ENCODE measurements at places on chromosomes 12 and 14. TPM values are rescaled to one million over a fixed set of nuclear protein-coding genes. Genes with fewer than 3 reads are reported as not detected.

- no peak for DNase-seq
Measured at GRCh38 chr12:17976202-17976601, 113.8 kb downstream of the RERGL start.

DNA sequence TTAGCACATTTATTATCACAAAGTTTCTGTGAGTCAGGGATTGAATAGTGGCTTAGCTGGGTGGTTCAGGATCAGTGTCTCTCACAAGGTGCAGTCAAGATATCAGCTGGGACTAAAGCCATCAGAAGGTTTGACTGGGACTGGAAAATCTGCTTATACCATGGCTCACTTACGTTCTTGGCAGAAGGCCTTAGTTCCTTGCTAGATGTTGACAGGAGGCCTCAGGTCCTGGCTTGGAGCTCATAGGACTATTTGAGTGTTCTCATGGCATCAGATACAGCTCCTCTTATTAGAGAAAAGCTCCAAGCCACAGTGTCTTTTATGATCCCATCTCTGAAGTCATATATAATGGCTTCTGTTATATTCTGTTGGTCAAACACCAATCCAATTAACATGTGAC is 127.3 kb downstream of the SLC6A15 start:
- DNase-seq, result no peak

DHRS7 gene
- 49.8 TPM for total RNA-seq

NR1H4 gene
- total RNA-seq, result not detected

RAB2B gene
- total RNA-seq, result 39.7 TPM

Data from chondrocyte (in vitro differentiated cells).